ENCODE measurements at places on chromosomes 7 and 10. TPM values are rescaled to one million over a fixed set of nuclear protein-coding genes. Genes with fewer than 3 reads are reported as not detected.

Gene MSMB
- total RNA-seq = not detected

Gene NKX2-3
- total RNA-seq = not detected

Gene VIPR2
- total RNA-seq = 0.28 TPM

Gene VWA2
- total RNA-seq = under 0.01 TPM

Gene UCN3
- total RNA-seq = not detected

Gene LIPF
- total RNA-seq = not detected

Gene DNAJB6
- total RNA-seq = 142 TPM

Gene SPDYE8
- total RNA-seq = not detected

Gene C10orf143
- 1.2 TPM for total RNA-seq

Gene RFC2
- 45.2 TPM for total RNA-seq

Gene PON3
- total RNA-seq = under 0.01 TPM

Gene USP54
- 6.1 TPM for total RNA-seq
